NCI-H187 (cell line): ENCODE measurements at places on chromosomes 1 and 21.

GRCh38 chr1:160993544-160994193 is 27.3 kb downstream of the F11R start:
- peak; percentile 24 for DNase-seq

- DNase-seq, result peak; percentile 18
These were observed 25.6 kb downstream of the ALPL start for GRCh38 chr1:21534674-21535378.

DNA sequence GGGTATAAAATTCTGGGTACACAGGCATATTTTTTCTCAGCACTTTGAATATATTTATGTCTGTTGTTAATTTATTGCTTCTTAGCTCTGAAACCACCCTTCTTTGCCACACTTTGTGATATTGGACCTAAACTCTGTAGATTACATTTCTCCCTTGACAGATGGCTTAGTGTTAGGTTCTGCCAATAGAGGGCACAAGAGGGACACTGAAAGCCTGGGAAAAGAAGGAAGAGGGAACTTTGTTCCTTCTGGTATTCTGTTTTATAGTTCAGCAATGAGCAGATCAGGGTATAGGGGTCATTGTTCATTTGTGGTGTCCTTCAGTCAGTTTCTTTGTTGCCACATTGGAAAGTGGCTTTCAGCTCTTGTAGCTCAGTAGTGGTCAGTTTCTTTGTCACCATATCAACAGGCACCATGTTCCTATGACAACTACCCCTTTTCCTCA is 423.5 kb upstream of the PROX1 start:
- no peak for DNase-seq

GRCh38 chr1:229067546-229067945 is 203.4 kb upstream of the RAB4A start:
- DNase-seq, result no peak

GRCh38 chr1:87730274-87731216 is 401.9 kb downstream of the LMO4 start:
- DNase-seq, result no peak

GRCh38 chr1:150963321-150964163 is 11.1 kb downstream of the CERS2 start:
- no peak for DNase-seq

DNA sequence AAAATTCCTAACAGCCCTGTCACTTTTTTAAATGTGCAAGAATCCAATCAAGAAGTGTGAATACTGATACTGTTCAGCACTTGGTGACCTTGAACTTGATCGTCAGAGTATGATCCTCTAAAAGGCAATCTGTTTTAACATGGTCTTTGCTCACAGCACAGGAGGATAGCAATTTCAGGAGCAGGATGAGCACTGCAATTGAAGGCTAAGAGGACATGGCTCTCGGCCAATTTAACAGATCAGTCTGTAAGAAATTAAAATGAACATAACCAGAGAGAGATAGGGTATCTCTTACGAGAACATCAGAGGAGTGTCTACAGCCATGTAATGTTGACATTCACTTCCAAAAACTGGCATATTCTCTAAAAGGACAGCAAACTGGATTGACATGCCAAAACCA is 243.1 kb downstream of the LTN1 start:
- DNase-seq, result no peak

GRCh38 chr1:2174348-2175054 is 20.1 kb downstream of the FAAP20 start:
- peak; percentile 9 for DNase-seq

GRCh38 chr1:201429736-201430501 is 8.4 kb upstream of the TNNI1 start:
- DNase-seq, result no peak

DNA sequence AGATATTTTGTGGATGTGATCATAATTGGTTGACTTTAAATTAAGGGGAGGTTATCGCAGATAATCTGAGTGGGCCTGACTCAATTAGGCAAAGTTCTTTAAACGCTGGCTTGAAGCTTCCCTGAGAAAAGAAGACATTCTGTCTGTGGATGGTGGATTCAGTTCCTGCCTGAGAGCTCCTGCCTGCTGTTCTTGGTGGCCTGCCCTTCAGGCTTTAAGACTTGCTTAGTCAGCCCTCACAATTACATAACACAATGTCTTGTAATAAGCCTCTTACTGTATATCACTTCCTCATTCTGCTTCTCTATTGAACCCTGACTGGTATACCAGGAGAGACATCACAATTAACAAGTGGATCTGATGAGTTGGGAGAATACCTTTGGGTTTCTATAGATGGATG is 50.2 kb downstream of the KCNJ6 start:
- no peak for DNase-seq

DNA sequence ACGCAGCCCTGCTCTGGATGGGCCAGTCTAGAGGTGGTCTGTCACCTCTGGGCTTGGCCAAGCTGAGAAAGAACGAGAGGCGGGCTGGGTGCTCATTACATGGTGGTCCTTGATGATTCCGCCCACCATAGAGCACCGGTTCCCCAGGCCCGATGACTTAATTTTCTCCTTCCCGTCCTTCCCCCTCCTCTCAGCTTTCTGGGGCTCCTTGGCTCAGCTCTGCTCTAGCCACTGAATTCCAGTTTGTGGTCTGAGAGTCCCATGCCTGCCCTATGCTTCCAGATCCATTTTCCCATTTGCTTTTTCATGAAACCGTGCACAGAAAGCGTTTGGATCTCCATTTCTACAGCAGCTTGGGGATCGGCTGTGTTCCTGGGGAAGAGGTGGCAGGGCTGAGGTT is 318.5 kb upstream of the C1orf174 start:
- no peak for DNase-seq

- DNase-seq, result no peak
These were observed 242.1 kb upstream of the JUN start for GRCh38 chr1:59025898-59026426.

DNA sequence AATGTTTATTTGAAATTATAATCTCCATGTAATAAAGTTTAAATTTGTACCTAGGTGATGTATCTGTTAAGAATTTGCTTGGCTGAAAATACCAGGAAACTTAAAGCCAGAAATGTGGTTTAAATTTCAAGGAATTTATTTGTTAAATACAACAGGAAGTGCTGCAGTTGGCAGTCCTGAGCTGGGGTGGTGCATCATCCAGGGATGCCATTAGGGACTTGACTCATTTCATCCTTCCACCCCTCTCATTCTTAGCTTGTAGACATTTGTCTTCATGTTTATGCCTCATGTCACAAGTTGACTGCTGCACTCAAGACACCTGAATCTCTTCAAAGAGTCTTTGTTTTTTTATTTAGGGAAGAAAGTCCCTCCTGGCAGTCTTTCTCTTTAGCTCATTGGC is 175.9 kb downstream of the LHX8 start:
- no peak for DNase-seq

DNA sequence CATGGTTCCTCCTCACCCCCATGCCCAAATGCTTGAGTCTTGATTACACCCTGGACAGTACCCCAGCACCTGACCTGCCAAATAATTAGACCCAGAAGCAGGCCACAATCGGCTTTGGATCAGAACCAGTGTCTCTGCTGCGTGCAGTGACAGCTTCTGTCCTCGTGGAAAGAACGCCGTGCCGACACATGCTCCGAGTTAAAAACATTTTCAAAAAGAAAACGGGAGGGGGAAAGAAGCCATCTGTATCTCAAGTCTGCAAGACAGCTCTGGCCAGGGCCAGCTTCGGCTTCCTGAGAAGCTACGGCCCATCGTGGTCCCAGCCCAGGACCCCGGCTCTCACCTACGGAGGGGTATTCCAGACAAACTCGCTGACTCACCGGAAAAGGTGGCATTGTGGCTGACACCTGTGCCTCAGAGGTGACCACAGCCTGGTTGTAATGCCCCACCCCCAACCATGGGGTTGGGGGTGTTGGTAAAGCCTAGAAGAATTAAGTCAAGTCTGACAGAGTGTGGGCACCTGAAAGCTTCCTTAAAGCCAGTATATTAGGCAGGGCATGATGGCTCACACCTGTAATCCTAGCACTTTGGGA is 25.8 kb downstream of the SSBP3 start:
- no peak for DNase-seq

DNA sequence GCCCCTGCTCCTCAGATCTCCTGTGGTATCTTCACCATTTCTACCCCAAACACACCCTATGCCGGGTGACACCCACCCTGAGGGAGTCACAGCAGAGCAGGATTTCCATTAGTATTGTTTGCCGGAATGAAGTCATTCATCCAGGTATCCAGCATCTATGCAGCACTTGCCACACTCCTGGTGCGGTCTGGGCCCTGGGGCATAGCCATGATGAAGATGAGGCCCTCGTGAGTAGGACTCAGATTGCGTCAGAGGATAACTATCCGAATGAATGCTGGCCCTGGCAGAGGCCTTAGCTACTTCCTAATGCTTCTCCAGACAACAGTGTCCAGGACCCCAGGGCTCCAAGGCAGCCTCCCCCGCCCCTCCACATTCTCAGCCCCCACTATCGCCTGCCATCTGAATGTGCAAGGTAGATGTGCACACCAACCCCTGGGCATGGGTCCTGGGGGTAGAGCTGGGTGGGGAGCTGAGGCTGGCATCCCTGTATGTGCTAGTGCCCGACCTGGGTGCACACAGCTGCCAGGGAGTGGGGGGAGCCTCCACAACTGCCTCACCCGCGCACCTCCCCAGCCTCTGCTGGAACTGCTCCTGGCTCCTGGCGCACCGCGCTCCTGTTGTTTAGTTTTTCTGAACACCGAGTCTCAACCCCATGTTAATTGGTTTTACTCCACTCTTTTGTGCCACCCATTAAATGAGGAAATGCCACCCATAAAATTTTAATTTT is 25.5 kb upstream of the ZC3H12A start:
- DNase-seq, result no peak

DNA sequence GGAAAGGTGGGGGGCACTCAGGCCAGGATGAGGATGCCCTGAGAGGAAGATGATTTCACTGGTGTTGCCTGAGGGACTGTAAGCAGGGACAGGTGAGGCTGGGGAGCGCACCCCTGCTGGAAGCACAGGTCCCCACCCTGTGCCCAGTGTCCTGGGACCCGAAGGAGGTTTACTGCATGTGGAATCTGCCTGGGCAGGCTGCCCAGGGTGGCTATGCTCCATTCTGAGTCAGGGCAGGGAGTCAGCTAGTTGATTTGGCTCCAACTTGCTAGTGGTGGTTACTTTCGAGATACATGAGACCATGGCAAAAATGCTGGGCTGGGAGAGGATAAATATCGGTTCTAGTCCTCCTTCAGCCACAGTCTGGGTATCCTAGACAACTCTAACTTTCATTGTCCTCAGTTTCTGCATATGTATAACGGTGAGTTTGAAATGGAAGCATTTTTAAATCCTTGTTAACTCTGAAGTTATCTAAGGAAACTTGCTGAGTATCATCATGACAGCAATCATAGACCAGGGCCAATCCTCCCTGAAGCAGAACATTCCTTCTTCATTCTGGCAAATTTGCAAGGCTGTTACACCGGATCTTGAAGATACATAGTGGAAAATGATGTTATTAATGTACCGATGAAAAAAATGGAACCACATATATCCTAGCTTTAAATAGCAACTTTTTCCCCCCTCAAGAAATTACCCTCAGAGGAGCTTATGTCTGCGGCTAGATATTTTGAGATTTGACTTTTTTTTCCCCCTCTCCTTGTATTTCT is 7.7 kb downstream of the TLR5 start:
- DNase-seq, result no peak

DNA sequence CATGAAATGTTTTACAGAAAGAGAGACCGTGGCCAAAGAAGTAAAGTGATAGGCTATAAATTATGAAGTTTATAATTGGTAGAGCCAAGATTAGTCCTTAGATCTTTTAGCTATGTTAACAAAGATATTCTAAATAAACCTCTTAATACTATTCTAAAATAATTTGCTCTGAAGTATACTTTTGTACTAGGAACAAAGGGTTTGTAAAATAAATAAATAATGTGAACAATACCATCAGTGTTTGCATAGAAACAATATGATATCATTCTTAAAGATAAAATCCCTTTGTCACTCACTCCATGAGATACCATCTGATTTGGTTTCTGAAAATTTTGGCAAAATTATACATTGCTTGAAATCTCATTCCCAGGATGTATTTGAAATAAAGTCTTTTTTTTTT is 107.6 kb upstream of the UBE2U start:
- DNase-seq, result no peak

GRCh38 chr1:162193221-162193620 is 123.7 kb downstream of the NOS1AP start:
- DNase-seq, result no peak

GRCh38 chr1:234638832-234639799 is 29.1 kb upstream of the IRF2BP2 start:
- no peak for DNase-seq

DNA sequence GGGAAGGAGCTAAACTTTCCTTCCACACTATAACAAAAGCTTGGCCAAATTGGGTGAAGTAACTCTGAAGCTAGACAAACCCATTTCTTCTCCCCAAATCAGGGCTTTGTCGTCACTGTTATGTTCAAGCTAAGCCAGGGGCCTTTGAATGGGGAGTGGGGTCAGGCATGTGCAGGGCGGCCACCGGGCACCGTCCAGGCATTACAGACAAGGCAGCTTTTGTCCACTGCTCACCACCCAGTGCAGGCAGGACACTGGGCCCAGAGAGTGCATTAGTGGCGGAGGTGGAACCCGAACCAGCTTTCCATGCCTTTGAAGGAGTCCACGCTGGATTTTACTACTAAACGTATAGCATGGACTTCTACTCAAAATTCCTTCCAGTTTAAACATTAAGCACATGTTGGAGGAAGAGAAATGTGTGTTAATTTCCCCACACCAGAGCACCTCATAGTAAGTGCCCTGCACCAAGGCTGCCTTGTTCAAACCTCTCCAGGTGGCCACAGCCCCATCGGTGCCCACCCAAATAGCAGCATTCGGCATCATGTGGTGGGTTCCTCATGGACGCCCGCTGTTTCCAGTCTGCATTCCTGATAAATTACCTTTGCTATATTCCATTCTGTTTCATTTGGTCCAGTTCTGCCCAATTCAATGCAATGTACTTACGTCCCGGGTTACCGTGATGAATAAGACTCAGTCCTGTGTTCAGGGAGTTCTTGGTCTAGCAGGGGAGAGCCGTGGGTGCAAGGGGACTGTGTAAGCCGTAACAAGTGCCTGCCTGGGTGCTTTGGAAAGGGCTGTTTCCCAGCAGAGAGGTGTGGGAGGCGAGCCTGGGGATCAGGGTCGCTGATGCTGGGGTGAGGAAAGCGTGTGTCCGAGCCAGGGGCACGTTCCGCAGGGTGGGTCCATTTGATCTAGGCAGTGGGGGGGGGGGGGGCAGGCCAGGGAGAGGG is 1.6 kb downstream of the UBASH3A start:
- DNase-seq, result no peak

DNA sequence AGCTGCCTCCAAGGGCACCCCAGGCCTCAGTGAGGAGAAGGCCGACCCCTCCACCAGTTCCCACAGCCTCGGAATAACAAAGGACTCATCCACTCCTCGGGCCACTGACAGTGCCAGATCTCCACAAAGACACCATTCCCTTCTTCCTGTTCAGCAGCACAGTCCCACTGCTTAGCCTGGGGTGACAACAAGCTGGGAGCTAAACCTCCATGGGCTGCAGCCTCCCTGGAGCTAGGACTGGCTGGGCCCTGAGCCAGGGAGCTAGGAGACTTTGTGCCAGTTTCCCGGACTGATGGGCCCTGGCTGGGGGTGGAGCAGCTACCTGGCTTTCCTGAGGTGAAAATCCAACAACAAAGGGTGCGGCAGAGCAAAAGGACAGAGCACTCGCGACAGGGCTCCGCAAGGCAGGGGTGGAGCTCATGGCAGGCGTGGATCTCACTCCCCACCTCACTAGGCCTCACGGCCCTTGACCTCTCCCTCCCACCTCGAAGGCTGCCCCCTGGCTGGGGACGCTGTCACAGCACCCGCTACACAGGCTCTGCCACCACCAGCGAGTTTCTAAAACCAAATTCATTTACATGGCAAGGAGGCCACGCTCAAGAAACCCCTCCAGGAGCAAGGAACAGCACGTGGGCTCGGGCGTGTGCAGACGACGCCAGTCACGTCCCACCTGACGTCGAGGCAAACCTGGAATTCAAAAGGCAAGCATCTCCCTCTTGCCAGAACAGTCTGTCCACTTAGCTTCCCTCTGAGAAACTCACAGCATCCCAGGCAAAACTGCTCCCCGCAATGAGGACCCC is 13.8 kb downstream of the SLC35E2B start:
- DNase-seq, result no peak
